ENCODE measurements at places on chromosomes 4 and X.

DNA sequence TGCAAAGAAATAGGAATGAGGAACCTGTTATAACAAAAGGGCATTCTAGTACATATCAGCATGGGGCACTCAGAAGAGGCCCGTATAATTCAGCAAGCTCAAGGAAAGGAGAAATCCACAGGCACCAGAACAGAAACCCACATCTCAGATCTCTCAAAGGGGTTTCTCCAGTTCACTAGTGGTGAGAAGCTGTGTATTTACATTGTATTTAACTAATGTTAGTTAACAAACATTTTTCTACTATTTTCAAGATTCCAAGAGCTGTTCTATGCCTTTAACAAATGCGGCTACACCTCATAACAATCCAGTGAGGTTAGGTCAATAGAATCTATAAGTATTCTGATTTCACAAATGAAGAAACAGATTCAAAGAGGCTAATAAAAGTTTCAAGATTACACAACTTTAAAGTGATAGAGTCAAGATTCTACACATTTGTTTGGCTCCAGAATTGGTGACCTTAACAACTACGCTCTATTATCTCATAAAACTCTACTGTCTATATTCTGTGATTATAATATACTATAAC is 77.3 kb downstream of the CXXC4 start:
- DNase-seq: no peak

- no peak for DNase-seq
These were observed 161.4 kb upstream of the FAM9B start for GRCh38 chrX:9195199-9195880.

GRCh38 chrX:50115973-50116372 is 84.8 kb downstream of the AKAP4 start:
- DNase-seq: no peak

DNA sequence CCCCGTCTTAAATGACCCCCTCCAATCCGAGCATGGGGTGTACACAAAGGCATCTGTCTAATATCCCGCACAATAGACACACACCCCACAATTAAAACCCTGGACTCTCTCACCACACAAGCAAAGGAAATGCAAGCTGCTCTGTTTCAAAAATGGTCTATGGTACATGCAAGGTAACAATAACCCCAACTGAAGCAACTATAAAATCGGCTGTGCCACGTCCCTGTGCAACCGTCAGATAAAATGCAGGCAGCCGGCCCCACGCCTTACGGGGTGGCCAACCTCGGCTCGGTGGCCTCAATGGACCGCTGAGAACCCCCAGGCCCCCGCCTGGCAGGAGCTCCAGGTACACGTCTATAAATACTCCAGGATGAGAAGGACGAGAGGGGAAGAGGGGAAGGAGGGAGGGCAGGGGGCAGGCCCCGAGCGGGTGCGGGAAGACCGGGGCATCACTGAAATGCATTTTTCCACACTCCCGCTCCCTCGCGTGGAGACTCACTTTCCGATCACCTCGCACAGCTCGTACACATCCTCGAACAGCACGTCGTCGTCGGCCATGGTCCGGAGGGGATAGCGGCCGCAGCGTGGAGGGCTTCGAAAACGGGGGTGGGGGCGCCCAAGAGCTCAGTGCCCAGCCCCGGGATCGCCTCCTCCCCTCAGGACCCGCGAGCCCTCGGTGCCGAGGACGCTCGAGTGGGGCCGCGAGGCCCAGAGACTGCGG is 763 bp downstream of the CASK start:
- peak; percentile 7 for DNase-seq

DNA sequence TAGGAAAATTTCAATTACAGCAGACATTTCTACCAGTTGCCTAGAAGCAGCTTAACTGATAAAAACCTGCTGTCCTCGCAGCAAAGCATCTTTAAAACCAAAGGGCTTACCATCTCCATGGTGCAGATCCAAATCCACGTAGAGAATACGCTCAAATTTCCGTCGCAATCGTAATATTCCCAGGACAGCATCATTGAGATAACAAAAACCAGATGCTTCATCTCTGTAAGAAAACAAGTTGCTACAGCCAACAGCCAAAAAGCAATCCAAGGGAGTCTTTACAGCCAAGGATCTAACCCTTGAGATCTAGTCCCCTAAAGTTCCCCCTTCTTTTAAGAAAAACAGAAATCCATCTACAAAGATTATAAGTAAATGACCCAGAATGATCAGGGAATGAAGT is 77.6 kb downstream of the HDAC8 start:
- no peak for DNase-seq

- no peak for DNase-seq
These were observed 25.6 kb downstream of the ZRSR2 start for GRCh38 chrX:15815779-15816437.

- DNase-seq: no peak
These were observed 14.4 kb upstream of the SMS start for GRCh38 chrX:21926116-21926515.

DNA sequence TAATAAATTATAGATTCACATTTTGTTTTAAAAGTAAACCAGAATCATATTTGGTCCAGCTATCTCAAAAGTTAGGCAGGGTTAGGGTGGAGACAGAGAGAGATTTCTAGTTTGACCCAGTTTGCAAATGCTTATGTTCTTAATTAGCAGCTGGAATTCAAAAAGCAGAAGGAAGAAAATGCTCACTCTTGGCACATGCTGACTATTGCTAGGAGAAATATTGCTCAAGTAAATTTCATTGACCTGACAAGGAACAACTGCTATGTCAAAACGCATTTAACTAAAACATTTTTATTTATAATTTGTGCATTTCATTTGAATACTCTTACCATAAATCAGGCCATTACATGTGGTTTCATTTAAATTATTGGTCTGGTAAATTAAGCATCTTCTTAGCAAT is 131.8 kb downstream of the GLRA3 start:
- DNase-seq: no peak

DNA sequence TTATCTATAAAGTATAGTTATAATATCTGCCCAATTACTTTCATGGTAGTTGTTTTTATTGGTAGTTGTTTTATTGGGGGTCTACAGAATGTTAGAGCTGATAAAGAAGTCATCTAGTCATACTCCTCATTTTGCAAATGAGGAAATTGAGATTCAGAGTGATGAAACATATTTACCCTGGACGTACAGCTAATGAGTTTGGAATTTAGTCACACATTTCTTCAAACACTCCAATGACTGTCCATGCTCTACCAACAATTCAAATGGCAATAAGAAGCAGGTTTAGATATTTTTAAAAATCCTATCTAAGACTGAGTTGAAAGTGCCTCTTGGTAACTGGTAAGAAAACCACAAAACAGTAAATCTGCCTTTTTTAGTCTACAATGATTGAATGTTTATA is 98.2 kb downstream of the MAGEC1 start:
- DNase-seq: no peak

GRCh38 chr4:105644257-105644656 is 64.2 kb downstream of the INTS12 start:
- DNase-seq: no peak

- DNase-seq: no peak
These were observed 23.3 kb downstream of the ARHGAP24 start for GRCh38 chr4:85498068-85498733.

GRCh38 chr4:184331268-184331995 is 113.8 kb upstream of the ENPP6 start:
- no peak for DNase-seq

- no peak for DNase-seq
These were observed 2164.8 kb upstream of the AGA start for GRCh38 chr4:179607003-179607402.

DNA sequence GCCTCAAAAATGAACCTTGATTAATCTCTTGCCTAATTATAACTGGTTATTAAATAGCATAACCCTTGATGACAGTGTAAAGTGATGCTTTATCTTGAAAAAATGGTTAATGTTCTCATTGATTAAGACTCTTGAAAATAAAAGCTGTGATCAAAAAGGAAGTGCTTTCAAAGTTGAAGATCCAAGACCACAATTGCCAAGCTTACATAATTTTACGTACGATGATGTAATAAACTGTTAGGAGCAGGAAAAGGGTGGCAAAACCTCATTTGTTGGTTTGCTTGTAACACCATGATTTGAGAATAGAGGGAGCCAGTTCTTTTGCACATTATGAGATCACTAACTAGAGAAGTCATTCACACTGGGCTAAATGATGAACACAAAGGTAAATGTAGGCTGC is 322.2 kb downstream of the ADGRL3 start:
- DNase-seq: no peak

DNA sequence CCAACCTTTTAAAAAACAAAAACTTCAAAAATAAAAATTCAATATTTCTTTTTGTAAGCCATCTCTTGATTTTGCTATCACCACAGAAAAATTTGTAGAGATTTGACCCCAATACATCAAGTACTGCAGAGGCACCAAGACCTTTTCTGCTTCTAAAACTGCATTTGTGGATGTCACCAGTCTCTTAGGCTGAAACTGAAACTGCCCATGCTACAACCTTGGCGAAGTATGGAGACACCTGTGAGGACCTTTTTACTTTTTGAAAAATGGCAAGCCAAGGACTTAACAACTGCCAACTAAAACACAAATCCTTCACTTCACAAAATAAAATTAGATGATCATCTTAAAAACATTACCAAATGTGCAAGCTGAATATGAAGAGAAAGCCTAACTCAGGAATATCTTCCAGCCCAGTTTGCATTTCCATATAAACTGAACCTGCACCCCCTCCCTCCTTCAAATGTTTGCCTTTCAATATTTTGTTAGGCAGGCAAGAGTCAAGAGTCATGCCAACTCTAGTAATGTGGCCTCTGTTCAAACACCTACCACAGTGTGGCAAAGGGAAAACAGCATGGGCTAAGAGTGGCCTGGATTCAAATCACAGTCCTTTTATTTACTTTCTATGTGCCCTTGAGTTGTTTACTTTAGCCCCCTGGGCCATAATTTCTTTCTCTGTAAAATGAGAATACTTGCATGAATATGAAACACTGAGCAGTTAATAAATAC is 389.4 kb downstream of the OPHN1 start:
- no peak for DNase-seq

DNA sequence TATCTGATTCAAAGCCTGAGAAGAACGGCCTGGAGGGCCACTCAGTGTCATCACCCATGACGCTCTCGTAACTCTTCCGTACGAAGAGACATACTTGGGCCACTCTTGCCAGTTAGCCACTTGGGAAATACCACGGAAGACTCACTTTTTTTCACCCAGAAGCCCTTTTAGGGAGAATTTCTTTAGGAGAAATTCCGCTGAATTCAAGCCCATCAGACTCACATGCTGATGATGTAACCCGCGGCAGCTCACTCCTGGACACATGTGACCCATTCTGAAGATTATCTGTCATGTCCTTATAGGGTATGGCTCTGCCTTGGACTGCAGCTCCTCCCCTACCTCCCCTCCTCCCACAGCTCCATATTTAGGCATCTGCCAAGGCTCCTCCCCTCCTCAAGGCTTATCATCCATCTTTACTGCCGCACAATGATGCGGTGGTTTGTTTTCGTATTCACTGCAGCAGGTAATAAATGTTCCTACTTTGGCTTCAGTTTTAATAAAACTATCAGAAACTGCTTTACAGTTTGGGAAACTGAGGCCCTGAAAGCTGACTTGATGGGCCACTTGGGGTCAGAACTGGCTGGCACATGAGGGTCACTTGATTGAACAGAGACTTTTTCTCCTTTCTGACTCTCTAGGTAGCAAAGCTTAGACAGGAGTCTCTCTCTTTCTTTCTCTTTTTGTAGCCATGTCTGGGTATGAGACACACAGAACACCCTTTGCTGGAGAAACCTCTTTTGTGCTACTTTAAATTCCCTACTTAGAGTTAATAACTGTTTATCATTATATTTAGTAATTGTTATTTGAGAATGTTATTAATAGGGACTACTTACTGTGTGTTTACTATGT is 42.1 kb downstream of the RHOH start:
- peak; percentile 85 for DNase-seq

- DNase-seq: no peak
These were observed 810.5 kb upstream of the ADGRL3 start for GRCh38 chr4:60389633-60390032.

- no peak for DNase-seq
These were observed 142.7 kb upstream of the MAP3K15 start for GRCh38 chrX:19658030-19658429.

DNA sequence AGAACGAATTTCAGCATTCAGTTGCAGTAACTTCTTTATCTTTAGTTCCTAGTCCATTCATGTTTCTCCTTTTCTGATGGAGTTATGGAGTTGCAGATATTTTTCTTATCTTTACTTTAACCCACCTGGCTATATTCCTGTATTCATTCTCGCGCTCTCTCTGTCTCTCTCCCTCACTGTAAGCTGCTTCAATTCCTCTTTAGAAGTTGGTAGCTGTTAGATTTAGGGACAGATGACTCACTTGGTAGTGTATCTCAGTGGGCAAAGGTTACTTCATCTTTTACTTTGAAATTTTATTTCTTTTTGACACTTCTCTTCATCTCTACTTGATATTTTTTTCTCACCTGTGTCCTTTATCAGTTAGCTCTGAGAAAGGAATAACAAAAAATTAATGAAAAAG is 49.6 kb upstream of the BRS3 start:
- DNase-seq: no peak

GRCh38 chr4:185404031-185404430 is 7.4 kb downstream of the ANKRD37 start:
- no peak for DNase-seq

- no peak for DNase-seq
These were observed 21.8 kb upstream of the JAKMIP1 start for GRCh38 chr4:6221851-6222760.

- no peak for DNase-seq
These were observed 55.7 kb downstream of the LINC00632 start for GRCh38 chrX:140765043-140765784.

GRCh38 chr4:54742636-54743399 is 85.1 kb downstream of the KIT start:
- DNase-seq: no peak

- DNase-seq: no peak
These were observed 12.2 kb downstream of the SPOCK3 start for GRCh38 chr4:167222099-167222498.
